ENCODE measurements at places on chromosomes 7 and 10. TPM values are rescaled to one million over a fixed set of nuclear protein-coding genes. Genes with fewer than 3 reads are reported as not detected.

Gene FOXI2
- total RNA-seq: not detected

Gene SLC16A12
- 3.6 TPM for total RNA-seq

Gene IKZF5
- total RNA-seq: 4.5 TPM

Gene RADIL
- not detected for total RNA-seq

Gene MOSPD3
- total RNA-seq: 3.9 TPM

Gene PRRT4
- total RNA-seq: 0.85 TPM

Gene MRLN
- total RNA-seq: not detected

Gene C10orf90
- total RNA-seq: not detected

Gene MCM7
- 21.3 TPM for total RNA-seq

Gene SLC18A2
- not detected for total RNA-seq

Gene TMEM236
- not detected for total RNA-seq

Gene WDFY4
- total RNA-seq: under 0.01 TPM

Gene ETV1
- total RNA-seq: 0.43 TPM

Gene CYP3A5
- 2.8 TPM for total RNA-seq

Gene SSC4D
- total RNA-seq: 5.3 TPM

Gene ANKRD7
- total RNA-seq: 0.85 TPM

Gene AQP1
- total RNA-seq: 5.3 TPM

Gene CDC123
- 108 TPM for total RNA-seq

Gene ANKRD61
- total RNA-seq: 0.48 TPM

Gene HOXA6
- total RNA-seq: not detected

Gene NUPR2
- total RNA-seq: not detected

Gene SLIT1
- total RNA-seq: not detected

Gene UNCX
- not detected for total RNA-seq

Gene BHLHA15
- 0.85 TPM for total RNA-seq

Gene TDRD1
- total RNA-seq: 1.4 TPM

Gene OR2A42
- not detected for total RNA-seq

Gene HOXA2
- not detected for total RNA-seq

Gene SUV39H2
- total RNA-seq: 9.0 TPM

Gene C10orf53
- not detected for total RNA-seq

Gene ZNF853
- total RNA-seq: 0.85 TPM

Gene LDB3
- not detected for total RNA-seq

Gene SLC26A3
- not detected for total RNA-seq

Gene CALHM3
- not detected for total RNA-seq

Gene OPTN
- total RNA-seq: 104 TPM

Gene RAPGEF5
- total RNA-seq: 7.5 TPM

Measured in tracheal epithelial cell (primary cell).